ENCODE measurements at places on chromosomes 4 and X.

DNA sequence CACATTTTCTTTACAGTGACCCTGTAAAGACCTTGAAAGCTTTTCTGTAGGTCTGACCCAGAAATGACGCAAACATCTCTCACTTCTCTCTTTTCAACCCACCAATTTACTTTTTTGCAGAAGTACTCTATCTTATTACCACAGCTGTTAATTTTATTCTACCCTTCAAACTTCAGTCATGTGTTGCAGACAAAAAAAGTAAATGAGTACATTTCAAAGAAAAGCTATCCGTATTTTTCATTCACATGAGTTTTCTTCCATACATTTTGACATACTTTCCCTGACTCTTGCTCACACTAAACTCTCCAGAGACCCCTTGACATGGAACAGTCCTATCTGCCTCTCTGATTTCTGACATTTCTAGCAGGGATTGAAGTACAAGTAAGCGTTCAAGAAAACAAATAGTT lies 51.7 kb downstream of the SLC7A11 start:
- no peak for DNase-seq

DNA sequence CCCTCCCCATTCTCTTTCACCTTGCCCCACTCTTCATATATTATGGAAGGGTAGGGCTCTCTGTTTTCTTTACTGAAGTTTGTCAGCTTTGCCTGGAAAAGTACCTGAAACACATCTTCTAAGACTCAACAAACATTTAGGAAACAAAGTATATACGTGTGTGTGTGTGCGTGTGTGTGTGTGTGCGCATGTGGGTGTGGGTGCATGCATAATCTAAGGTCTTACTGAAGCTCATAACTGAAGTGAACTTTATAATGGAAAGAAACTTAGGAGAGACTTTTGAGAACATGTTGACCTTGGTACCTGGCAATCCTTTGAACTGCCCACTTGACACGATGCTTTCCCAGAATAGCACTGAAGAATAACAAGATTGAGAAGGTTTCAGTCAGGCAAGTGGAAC lies 986.3 kb upstream of the GRID2 start:
- no peak for DNase-seq

DNA sequence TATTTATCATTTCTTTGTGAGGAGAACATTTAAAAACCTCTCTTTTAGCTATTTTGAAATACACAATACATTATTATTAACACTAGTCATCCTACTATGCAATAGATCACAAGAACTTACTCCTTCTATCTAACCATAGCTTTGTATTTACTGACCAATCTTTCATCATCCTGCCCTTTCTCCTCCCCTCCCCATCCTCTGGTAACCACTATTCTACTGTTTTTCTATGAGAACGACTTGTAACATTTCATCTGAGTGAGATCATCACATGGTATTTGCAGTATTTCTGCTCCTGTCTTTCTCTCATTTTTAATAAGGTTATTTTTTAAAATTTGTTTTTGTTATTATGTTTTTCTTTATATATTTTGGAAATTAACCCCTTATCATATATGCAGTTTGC lies 331.8 kb downstream of the TEX13C start:
- DNase-seq, result no peak

DNA sequence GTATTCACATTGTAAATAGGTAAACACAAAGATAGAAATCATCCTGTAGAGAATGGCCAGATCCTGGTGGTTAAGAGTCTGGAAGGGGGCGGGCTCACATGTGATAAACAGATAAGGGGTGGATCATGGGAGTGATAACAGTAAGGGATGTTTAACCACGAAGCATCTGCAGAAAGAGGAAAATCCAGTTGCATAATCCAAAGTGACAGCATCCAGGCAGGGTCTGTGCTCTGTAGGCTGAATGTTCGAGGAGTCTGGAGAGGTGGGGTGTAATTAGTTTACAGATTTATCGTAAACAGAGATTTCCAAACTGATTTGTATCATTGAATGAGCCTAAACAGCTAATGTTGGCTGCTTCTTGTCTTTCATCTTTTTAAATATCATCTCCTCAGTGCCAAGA lies 1009.8 kb upstream of the SLIT2 start:
- DNase-seq, result no peak

DNA sequence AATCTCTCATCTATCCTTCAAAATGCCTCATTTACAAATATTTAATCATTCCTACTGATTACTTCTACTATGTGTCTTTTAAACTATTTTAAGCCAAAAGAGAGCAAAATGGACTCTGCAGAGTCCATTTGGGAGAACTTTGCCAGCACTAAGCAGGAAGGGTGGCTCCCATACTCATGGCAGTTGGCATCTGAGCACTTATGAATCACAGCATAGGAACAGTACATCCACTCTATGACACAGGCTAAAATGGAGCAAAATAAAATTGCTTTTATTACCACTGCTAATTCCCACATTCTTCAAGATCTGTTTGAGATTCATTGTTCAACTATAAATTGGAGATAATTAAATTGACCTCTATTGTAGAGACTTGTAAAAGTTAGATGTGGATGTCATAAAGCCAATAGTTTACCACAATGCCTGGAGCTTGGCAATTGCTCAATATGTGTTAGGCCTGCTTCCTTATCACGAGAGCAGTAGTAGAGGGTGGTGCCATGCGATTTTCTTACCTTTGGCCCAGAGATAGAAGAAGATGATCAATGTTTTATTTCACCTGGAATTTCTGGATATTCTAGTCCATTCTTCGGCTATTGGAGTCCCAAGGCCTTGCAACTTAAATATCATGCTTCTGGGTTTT lies 19.1 kb downstream of the HPGD start:
- no peak for DNase-seq

GRCh38 chr4:105815701-105816100 lies 79.6 kb upstream of the NPNT start:
- DNase-seq, result no peak

GRCh38 chrX:5057786-5058185 lies 1170.9 kb downstream of the NLGN4X start:
- no peak for DNase-seq

DNA sequence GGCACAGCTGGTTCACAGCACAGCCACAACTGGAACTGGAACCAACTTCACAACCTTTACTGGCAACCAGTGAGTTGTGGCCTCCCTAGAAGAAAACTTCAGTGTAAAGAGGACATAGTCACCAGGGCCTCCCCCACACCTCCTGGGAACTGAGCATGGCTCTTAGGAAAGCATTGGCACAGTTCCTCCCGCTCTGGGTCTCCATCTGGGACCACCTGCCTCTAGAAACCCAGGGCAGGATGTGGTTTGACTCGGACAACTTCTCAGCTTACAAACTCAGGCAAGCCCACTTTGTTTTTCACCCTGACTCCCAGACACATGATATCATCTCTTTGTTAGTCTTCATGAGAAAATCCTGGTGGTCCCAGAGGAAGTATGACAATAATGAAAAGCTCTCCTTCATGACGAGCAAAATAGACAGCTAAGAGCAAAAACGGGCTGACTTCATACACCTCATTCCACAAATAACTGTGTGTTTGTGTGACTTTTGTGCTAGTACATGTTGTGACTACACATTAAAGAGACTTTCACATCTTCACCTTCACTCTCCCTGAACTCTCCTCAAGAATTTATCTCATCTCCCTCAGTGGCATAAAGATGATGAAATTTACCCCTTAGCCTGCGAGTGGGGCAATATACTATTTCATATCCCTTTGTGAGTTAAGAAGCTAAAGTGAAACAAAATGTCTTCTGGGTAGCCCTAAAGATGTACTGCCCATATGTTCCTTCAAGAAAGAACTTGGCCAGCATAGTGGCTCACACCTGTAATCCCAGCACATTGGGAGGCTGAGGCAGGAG lies 75.4 kb downstream of the SH3KBP1 start:
- no peak for DNase-seq

DNA sequence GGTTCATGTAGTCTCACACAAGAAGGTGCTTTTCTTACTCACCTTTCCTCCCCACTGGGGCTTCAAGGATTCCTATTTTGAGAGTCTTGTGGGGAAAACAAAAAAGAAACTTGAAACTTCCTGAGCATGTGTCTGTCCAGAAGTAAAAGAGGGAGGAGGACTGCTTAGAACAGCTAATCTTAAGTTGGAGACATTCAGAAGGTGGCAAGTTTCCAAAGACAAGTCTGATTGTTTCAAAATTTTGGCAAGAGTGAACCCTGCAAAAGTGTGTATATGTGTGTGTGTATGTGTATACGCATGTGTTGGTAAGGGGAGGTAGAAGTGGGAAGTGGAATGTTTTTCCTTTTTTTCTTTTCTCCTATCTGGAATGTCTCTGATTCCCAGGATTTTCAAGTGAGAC lies 189.0 kb upstream of the FRMPD4 start:
- DNase-seq, result no peak

DNA sequence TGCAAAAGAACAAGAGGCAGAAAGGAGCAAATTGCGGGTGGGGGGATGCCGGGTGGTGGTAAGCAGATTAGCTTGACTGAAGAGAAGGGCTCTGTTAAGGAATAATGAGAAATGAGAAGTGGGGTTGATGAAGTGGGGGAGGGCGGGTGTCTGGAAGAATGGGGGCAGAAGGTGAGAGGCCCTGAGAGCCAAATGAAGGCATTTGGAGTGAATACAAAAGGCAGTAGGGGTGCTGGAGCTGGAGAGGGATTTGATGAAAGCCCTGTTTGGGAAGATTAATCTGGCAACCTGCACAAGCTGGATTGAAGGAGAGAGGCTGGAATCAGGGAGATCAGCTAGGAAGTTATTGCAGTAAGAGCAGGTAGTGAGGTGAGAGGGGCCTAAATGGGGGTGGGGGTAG lies 82.1 kb downstream of the GUCY2F start:
- no peak for DNase-seq

DNA sequence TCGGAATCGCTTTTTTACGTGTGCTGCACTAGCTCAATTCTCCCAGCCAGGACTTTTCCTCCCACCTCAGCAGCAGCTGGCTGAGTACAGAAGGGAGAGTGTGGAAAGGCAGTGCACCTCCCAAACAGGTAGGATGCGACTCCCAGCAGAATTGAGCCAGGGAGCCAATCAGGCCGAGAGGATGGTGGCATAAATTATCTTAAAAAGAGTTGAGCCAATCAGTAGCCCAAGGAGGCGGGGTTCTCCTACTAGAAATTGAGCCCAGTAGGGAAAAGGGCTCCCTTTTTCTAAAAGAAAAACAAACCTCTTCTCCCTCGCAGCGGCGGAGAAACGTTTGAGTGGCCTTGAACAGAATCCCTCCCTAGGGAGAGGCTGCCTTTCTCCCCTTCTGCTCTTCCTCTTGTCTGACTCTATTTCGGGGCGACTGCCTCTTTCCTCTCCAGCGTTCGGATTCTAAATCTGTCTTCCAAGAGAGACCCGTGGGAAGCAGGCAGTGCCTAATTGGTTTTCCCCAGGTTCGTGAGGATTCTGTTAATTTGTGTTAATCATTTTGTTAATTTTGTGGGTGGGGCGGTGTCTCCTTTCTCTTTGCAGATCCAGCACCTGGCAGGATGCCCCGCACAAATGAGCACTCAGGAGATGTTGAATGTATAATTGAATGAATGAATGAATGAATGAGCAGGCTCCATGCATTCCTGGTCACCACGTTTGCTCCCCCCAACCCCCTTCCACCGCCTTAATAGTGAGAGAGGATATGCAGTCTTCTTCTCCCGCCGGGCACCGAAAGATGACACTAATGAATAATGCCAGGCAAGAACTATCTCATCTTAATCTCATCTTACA lies at the start of gene GABRG1:
GABRG1 (minus strand) TSS at position 142 of the 843 bp plus-strand sequence; CDS start at position 1, 141 bp downstream.
- no peak for DNase-seq

DNA sequence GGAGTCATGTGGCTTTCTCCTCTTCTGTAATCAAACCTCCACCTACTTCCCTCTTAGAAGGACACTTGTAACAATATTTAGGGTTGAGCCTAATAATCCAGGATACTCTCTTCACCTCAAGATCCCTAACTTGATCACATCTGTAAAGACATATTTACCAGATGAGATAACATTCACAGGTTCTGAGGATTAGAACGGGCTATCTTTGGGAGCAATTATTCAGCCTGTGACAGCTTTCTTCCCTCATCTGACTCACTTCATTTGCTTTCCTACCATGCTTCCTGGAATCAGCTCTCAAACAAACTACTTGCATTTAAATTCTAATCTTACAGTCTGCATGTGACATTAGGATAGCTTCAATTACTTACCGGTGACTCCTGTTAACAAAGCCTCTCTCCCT lies 133.5 kb upstream of the NDST3 start:
- DNase-seq, result no peak

- no peak for DNase-seq
Measured at GRCh38 chr4:105509714-105510113, 35.9 kb upstream of the PPA2 start.

DNA sequence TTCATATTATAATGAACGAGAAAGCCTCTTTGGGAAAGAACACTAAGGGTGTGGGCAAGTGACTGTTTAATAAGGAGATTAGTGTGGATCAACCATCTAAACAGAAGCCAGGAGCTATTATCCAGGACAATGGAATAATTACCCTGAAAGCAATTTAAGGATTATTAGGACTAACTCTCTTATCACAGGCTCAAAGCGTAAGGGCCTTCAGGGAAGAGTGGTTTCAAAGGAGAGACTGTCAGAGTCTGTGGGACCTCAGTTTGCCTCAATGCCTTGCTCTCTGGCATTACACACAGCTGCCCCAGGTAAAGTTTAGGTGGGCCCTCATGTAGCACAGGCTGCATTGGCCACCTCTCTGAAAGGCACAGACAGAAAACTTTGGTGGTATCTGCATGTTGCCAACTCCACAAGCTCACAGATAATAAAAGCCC lies 717.2 kb upstream of the ADGRL3 start:
- DNase-seq, result no peak

- no peak for DNase-seq
Measured at GRCh38 chrX:12245650-12246645, 107.7 kb downstream of the FRMPD4 start.

- DNase-seq, result no peak
Measured at GRCh38 chr4:122976111-122976510, 53.7 kb upstream of the NUDT6 start.

DNA sequence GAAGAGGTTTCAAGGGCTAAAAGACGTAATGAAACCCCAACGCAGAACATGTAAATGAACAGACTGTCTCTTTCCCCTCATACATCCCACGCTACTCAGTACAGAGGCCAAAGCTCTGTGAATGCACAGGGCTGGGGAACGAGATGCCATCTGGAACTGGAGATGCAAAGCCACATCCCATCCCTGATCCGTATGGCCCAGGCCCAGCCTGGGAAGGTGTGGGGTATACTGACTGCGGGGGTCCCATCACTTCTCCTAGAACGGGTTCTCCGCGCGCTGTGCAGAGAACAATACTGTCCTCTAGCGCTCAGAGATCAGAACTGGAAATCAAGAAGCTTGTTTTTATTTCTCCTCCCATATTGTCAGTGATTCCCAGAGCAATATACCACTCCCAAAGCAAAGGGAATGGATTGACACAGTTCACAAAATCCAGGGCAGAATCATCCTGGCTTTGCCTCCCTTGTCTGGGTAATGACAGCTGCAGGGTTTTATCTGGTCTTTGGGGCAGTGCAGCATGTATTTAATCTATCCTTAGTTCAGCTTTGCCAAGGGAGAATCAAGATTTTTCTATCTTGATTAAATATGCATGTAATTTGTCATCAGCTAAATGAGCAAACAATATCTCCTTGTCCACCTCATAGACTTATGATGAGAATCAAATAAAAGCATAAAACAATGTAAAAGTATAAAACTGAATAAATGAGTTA lies 47.3 kb upstream of the TLR3 start:
- DNase-seq, result no peak
